ENCODE measurements at places on chromosomes 12 and 14. TPM values are rescaled to one million over a fixed set of nuclear protein-coding genes. Genes with fewer than 3 reads are reported as not detected.
A peak's percentile ranks its signal among the peaks of the same experiment; 100 is the strongest.

GRCh38 chr12:12278899-12279298 is 12.1 kb upstream of the LRP6 start:
- DNase-seq, result peak; percentile 61

- no peak for DNase-seq
Observed at GRCh38 chr14:21072781-21073339, 2.8 kb downstream of the ARHGEF40 start.

Gene PTGDR
- not detected for total RNA-seq

- peak; percentile 39 for DNase-seq
Observed at GRCh38 chr12:111773801-111774551, 7.2 kb downstream of the ALDH2 start.

DNA sequence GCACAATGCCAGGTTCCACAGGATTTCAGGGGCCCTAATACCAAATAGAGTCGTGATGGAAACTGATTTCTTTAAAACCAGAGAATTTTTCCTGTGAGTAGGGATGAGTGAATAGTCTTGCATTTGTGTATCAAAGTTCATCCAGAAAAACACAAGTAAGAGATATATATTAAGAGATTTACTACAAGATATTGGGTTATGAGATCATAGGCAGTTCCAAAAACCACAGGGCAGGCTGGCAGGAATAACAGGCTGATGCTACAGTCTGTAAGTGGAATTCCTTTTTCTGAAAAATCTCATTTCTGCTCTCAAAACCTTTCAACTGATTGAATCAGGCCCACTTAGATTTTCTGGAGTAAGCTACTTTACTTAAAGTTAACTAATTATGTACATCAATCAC is 1756.2 kb upstream of the SEL1L start:
- DNase-seq, result no peak

DNA sequence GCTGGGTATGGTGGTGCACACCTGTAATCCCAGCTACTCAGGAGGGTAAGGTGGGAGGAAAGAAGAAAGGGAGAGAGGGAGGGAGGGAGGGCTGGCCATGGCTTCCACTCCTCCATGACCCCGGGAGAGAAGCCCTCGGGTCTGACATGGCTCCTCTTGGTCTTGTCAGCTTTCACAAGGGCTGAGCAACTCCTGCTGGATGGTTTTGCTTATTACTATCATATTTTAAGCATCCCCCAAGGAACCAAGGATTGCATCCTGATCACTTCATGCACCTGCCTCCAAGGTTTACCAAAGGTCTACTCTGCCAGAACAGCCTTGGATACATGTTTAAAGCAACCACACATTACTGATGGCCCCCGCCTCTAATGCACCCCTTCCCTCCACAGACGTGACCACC is 28.0 kb upstream of the NCOR2 start:
- DNase-seq, result peak; percentile 7

DNA sequence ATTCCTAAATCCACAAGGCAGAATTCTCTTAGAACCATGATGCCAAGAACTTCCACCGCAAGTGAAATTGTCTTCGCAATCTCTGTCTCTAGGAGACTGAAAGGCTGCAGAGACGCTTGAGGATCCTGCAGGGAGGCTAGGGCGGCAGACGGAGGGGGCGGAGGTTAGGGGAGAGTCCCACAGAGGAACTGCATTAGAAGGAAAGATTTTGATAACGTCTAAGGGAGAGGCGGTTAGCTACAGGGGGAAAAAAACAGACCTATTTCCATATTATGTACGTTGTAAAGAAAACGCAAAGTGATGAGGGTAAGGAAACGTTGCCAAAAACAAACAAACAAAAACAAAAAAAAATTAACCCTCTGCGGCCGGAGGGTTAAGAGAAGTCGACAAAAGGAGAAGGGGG is 595 bp downstream of the KLHL28 start:
- DNase-seq, result peak; percentile 58

Gene TTC6
- total RNA-seq, result not detected

DNA sequence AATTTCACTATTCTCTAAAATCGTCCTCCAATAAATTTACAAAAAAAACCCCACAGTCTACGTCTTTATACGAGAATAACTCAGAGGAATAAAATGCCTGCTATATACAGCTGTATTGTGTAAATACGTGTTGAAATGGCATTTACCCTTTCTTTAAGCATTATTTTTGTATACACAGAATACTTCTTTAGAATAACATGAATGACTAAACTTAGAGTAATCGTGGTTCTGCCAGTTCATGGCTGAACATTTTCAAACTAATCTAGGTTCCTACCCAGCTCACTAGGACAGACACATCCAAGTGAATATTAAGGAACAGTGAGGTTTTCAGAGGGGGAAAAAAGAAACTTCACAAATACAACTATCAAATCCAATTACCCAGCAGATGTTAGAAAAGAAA is 24.6 kb downstream of the DICER1 start:
- no peak for DNase-seq

Gene ACOT6
- not detected for total RNA-seq

Gene TAS2R7
- not detected for total RNA-seq

Gene ALDH2
- total RNA-seq, result 21.5 TPM

DNA sequence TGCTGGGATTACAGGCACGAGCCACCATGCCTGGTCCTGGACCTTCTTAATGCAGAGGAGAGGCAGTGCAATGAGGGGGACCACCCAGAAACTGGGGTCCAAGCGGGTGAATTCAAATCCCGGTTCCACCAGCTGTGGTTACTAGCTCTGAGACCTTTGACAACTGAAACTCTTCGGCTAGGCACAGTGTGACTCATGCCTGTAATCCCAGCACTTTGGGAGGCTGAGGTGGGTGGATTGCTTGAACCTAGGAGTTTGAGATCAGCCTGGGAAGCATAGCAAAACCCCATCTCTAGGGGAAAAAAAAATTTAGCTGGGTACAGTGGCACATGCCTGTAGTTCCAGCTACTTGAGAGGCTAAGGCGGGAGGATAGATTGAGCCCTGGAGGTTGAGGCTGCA is 5.0 kb upstream of the CD4 start:
- DNase-seq, result no peak

GRCh38 chr14:77007183-77007974 is 21.1 kb downstream of the IRF2BPL start:
- DNase-seq, result no peak

GRCh38 chr14:98952593-98953350 is 319.2 kb downstream of the BCL11B start:
- DNase-seq, result no peak

Gene MMP17
- 63.2 TPM for total RNA-seq

DNA sequence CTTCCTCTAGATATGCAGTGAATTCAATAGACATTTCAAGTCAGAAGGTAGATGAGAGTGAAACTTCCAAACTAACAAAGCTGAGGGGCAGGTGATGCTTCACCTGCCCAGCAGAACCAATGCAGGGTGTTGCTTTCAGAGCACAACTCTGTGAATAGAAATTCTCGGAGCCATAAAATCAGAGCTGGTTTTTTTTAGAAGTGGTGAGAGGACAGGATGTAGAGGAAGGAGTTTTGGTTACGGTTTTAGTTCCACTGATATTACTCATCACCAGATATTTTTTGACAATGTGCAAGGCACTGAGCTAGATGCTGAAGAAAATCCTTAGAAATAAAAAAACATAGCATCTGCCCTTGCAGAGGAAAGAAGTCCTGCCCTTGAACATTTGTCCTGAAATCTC is 62.2 kb downstream of the BMP4 start:
- no peak for DNase-seq

DNA sequence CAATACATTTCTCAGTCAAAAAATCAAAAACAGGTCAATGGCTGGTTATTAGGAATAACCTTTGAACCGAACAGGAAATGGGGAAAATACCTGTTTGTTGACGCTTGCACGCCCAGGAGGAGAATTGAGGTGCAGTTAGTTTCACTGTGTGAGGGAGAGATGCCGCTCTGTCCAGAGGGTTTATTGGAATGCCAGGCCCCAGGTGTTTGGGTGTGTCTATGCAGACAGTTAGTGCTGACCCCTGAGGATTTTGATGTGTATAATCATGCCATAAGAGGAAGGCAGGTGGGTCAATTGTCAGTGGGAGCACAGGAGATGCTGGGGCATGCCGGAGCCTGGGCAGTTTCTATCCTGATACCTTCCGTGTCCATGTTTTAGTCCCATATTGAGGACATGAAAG is 100.8 kb upstream of the DIO3 start:
- DNase-seq, result no peak

DNA sequence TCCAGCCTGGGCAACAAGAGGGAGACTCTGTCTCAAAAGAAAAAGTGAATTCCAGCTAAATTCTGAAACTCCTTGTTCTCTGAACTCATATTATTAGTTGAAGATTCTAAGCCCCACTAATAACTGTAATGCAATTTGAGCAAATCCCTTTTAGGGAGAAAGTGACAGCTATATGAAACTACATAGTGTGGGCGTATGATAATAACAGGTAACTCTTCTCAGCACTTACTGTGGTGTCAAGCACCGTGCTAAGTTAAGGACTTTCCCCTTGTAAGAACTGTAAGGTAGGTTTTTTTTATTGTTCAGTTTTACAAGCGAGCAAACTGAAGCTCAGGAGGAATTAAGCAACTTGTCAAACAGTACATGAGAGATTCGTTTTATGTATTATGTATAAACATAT is 5.4 kb downstream of the ANKRD13A start:
- DNase-seq, result no peak

Gene EPYC
- total RNA-seq, result 0.87 TPM

Gene ZBTB42
- 5.2 TPM for total RNA-seq

Gene DACT1
- total RNA-seq, result 9.7 TPM

DNA sequence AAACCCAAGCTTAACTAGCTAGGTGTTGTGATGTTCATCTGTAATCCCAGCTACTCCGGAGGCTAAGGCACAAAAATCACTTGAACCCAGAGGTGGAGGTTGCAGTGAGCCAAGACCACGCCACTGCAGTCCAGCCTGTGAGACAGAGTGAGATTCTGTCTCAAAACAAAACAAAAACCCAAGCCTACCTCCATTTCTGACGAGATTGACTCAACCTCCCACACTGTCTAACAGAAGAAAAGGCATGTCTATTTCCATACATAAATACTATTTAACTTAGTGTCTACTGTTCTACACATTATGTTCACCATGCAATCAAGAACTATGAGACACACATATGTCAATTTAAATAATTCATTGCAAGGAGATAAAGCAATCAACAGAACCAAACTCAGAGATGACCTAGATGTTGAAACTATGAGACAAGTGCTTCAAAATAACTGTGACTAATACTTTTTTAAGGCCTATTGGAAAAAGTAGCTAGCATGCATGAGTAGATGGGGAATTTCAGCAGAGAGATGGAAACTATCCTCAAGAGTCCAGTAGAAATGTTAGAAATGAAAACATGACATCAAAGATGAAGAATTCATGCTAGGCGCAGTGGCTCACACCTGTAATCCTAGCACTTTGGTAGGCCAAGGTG is 75.9 kb upstream of the DHRS4 start:
- no peak for DNase-seq

GRCh38 chr12:123967121-123967586 is 5.5 kb downstream of the CCDC92 start:
- DNase-seq, result no peak

Gene PUS1
- 26.5 TPM for total RNA-seq

Gene OS9
- 239 TPM for total RNA-seq

Gene KLRK1
- 0.50 TPM for total RNA-seq

DNA sequence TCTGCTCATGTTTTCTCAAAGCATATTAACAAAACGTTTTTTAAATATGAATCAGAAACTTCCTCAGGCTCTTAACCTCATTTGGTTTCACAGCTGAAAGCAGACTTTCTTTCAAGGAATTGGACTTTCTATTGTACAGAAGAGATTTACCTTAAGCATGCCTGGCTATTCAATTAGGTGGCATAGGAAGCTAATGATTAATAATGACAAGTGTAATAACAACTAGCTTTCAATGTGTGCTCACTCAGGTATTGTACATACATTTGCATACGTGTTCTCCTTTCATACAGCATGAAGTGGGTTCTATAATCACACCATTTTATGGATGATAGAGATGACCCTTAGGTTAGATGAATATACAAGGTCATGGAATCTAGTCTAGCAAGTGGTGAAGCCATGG is 115.7 kb downstream of the ANO6 start:
- DNase-seq, result no peak

Gene CLEC4D
- total RNA-seq, result not detected

Gene TGFB3
- 4.4 TPM for total RNA-seq

Gene IFNG-AS1
- total RNA-seq, result not detected

DNA sequence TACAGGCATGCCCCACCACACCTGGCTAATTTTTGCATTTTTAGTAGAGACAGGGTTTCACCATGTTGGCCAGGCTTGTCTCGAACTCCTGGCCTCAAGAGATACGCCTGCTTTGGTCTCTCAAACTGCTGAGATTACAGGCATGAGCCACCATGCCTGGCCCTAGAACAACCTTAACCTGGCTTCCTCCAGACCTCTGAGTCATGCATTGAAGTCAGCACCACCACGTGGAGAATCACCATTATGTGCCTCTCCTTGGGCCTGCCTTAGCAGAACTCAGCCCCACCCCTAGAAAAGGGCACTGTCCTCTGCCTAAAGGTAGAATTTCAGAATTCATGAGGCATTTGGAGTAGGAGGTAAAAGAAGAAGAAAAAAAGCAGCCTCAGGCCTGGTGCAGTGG is 49.0 kb downstream of the LIMA1 start:
- peak; percentile 38 for DNase-seq

DNA sequence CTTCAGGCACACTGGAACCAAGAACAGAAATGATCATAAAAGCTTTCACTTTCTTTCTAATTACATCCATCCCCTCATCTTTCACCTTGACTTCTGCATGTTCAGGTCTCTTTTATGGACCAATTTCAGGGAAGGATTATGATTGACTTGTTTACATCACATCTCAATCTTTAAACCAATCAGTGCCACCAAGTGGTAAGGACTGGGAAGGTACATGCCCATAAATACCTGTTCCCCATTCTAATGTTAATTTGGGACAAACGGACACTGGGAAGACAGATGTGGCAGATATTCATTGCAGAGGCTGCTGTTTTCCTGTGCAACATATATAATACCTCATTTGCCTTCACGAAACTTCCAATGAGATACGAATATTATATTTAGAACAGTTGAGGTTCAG is 978.1 kb downstream of the GALC start:
- peak; percentile 26 for DNase-seq

- DNase-seq, result no peak
Observed at GRCh38 chr12:69792533-69792932, 32.5 kb upstream of the MYRFL start.

DNA sequence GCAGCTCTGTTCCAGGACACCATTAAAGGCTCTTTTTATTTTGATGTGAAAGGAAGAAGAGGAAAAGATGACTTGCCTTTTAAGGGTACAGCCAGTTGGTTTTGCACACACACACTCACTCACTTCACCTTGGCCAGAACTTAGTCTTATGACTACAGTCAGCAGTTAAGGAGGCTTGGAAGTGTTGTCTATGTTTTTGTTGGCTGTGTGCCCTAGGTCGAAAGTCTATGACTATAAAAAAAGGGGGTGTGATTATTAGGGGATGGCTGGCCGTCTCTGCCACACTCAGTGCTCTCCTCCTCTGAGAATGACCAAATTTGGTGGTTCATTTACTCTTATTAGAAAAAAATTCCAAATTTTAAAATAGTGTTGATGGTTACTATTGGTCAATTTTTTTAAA is 139.5 kb upstream of the OTX2 start:
- peak; percentile 11 for DNase-seq

Gene CEP170B
- 20.2 TPM for total RNA-seq

GRCh38 chr14:21525571-21525961 is 580 bp downstream of the SALL2 start:
- DNase-seq, result no peak
